Spleen (tissue), 13 donors: ENCODE measurements at places on chromosomes 2 and 18. TPM values are rescaled to one million over a fixed set of nuclear protein-coding genes. Genes with fewer than 3 reads are reported as not detected.

GPR39 gene
- not detected for polyA plus RNA-seq

DNA sequence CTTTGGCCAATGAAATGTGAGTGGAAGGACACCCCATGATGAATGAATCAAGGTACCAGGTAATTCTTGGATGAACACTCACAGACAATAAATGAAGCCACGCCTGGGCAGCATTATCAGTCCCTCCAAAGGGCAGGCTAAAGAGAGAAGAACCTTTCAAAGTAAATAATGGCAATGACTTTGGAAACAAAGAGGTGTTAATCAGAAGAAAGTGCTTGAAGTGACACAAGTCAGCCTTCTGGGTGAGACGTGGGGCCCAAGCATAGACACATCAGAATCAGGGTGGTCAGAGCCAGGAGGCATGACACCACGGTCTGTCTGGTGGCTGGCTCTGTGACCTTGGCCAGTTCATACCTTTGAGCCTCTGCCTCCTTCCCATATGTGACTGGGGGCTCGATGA lies 103.3 kb downstream of the POLR1A start:
- peak; percentile 16 for DNase-seq

DNA sequence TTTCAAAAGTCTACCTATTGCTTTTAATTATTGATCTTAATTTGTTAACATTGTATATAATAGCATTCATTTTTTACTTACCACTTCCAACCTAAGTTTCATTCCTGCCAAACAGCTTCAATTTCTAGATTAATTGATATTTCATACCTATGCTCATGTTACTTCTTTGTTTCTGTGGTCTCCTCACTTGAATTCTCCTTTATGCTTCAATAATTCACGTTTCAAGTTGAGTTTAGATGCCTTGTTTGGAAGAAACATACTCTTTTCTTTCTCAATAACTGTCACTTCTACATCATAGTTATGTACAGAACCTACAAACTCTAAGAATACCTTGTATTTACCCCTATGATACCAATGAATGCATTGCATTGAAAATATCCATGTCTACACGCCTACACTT lies 862.2 kb upstream of the LRATD1 start:
- DNase-seq, result no peak

- DNase-seq, result no peak
Measured at GRCh38 chr2:226208726-226209125, 590.9 kb downstream of the IRS1 start.
